Stimulated activated CD4-positive, alpha-beta T cell treated with anti-CD3 and anti-CD28 coated beads, TNF-alpha, amount 100 ng/mL, for 24 hours (primary cell): ENCODE measurements at places on chromosomes 12 and 14.
A peak's percentile ranks its signal among the peaks of the same experiment; 100 is the strongest.

DNA sequence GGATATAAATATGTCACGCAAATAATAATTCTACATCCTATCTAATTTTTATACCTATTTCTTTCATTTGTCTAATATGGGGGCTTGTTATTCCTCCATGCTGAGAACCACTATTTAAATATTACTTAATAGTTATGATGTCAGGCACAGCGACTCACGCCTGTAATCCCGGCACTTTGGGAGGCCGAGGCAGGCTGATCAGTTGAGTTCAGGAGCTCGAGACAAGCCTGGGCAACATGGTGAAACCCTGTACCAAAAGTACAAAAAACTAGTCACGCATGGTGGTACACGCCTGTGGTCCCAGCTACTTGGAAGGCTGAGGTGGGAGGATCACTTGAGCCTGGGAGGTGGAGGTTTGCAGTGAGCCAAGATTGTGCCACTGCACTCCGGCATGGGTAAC lies 45.2 kb downstream of the GXYLT1 start:
- no peak for DNase-seq

DNA sequence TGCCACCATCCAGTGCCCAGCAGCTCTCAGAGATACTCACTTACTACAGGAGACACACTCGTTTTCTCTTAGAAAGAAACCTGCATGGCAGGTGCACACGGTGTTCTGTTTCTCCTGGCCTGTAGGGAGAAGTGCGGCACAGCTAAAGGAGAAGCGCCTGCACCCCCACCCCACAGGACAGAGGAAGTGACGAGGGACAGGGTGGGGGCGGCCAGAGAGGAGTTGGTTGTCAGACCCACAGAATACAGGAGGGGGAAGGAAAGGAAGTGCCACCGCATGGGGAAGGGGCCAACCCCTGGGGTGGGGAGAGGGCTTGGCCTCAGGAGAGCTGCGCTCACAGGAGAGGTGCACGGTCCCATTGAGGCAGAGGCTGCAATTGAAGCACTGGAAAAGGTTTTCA lies 8.8 kb downstream of the TNFRSF1A start:
- DNase-seq, result no peak

DNA sequence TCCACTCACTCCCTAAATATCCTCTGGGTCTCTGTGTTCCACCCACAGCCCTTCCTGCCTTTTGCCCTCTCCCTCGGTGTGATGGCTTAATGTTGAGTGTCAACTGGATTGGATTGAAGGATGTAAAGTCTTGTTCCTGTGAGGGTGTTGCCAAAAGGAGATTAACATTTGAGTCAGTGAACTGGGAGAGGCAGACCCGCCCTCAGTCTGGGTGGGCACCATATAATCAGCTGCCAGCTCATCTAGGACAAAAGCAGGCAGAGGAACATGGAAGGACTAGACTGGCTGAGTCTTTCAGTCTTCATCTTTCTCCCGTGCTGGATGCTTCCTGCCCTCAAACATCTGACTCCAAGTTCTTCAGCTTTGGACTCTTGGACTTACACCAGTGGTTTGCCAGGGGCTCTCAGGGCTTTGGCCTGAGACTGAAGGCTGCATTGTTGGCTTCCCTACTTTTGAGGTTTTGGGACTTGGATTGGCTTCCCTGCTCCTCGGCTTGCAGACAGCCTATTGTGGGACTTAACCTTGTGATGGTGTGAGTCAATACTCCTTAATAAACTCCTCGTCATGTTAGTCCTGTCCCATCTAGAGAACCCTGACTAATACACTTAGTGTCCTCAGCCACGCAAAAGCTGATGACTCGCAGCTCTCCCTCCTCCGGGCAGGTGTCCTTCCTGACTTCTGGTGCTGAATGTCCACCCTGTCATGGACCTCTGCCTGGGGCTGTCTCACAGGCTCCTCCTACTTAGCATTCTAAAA lies 5.9 kb downstream of the DGLUCY start:
- no peak for DNase-seq

- DNase-seq, result peak; percentile 42
Measured at GRCh38 chr14:92613008-92613658, 99.6 kb downstream of the RIN3 start.

DNA sequence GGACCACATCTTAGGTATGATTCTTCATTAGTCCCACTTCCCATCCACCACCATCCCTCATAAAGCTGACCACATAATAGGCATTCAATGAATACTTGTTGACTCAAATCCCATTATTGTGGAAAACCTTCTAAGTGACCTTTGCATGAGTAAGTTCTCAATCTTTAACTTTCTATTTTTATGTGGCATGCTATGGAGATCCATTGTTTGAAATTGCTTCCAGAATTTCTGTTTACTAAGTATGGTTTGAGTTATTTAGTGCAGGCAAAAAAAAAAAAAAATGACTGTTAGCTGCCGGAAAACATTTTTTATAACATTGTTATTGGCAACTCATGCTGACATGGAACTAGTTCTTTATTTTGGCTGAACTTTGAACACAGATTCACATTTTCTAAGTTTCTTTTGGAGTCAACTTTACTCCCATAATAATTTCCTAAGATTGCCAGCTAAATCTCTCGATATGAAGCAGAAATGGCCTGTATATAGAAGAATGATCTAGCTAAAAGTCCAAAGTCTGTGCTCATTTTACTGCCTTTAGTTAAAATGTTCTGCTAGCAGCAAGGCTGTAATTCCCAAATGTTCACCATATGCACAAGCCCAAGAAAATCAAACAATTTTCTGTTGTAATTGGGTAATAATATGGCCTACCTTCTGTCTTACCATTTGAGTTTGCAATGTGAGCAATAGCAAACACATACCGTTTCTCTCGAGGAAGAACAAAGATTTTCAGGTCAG lies 77.9 kb downstream of the PTGER2 start:
- no peak for DNase-seq

DNA sequence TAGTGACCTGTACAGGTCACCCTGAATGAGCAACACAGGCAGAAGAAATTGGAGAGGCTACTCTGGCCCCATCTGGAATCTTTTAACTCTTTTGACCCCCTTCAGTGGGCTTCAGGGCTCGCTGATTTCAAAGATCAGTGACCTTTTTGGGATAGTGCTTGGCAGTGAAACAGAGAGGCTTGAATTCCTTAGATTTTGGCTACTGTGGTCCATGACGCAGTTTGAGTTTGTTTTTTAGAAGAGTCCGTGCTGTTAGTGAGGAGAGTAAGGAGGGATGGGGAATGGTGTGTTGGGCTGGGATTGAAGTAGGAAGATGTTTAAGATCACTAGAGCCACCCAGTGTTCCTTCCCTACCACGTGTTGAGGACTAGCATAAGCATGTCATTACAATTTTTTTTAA lies 16.5 kb downstream of the TMEM30B start:
- no peak for DNase-seq
